ENCODE measurements at places on chromosomes 4 and X.

GRCh38 chr4:25857403-25857802 is 5.4 kb downstream of the SEL1L3 start:
- DNase-seq: no peak

DNA sequence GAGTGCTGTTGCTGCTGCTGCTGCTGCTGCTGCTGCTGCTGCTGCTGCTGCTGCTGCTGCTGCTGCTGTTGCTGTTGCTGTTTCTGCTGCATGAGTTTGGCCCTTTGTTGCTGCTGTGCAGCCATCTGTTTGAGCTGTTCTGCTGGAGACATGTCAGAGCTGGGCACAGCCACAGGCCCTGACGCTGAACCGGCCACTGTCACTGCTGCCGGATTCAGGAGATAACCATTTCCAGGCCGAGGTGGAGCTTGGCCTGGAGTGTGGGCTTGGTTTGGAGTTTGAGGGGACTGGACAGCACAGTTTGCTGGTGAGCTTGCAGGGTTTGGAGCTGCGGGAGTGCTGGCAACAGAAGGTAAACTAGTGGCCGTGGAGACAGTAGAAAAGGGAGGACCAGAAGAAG is 224.3 kb downstream of the MGST2 start:
- no peak for DNase-seq

DNA sequence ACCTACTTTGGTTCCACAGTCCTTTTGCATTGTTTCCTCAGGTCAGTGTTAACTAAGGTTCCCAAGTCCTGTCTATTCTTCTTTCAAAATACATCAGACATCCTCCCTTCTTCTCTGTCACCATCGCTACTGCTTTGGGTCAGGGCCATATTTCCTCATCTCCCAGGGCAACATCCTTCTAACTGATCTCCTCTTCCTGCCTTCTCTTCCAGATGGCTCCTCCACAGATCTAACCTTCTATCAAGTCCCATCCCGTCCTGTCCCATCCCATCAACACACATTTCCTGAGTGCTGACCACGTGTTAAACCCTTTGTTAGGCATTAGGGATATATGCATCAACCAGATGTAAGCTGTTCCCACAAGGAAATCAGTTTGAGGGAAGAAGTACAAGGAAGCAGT is 25.9 kb downstream of the PLAC1 start:
- no peak for DNase-seq

GRCh38 chr4:144740316-144740715 is 94.4 kb downstream of the HHIP start:
- DNase-seq: no peak

DNA sequence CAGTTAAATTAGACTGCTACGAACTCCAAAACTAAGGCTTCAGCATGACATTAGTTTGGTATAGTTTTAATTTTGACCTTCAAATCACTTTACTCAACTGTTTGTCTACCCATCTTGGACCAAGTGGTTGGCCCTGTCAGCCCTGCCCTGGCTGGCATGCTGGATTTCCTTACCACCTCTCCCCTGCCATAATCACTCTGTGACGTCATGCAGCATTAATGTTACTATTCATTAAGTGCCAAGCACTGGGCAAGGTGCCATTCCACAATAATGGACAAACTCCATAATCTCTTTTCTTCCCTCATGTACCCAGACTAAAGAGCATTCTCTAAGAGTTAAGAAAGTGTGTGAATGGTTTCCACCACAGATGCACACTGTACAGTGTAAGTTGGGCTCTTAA is 277.0 kb upstream of the INTU start:
- peak; percentile 10 for DNase-seq

Data from amniotic epithelial cell (primary cell).